Activated naive CD4-positive, alpha-beta T cell (primary cell): ENCODE measurements at places on chromosomes 7 and 10.

DNA sequence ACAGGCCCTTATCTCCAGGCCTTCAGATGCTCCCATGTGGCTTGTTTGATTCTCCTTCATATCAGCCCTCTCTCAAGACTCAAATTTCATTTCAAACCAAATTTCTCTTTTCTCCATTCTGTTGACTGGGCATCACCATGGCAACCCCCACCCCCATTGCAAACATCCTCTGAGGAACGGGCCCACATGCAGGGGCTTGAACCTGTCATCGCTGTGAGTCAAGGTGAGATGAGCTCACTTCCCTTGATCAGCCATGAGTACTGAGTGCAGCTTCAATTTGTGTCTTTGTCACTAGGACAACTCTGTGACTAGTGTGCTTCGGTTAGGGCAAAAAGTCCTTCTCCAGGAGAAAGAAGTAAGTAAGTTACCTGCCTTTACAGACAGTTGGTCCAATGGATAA is 41.9 kb downstream of the CALML3 start:
- DNase-seq, result no peak

- no peak for DNase-seq
Measured at GRCh38 chr10:132783165-132783939, 2.6 kb downstream of the NKX6-2 start.

DNA sequence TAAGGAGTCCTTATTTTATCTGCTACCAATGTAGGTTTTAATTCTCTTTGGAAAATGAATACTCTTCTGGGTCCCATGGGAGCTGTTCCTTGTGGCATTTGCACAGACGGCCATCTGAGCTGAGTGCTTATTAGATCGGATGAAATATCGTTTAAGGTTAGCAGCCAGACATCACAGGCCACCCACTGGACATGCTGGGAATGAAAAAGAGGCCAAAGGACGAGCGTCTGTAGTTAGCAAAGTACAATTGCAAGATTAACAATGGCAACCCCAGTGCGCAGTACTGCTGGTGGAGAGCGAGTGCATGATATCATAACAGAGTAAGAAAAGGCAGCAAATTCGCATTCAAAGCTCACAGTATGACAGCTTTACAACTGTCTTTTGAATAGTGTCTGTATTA is 28.3 kb upstream of the CREB5 start:
- DNase-seq, result no peak

- no peak for DNase-seq
Measured at GRCh38 chr10:122554131-122555036, 6.2 kb upstream of the DMBT1 start.

- no peak for DNase-seq
Measured at GRCh38 chr7:124792002-124792401, 26.4 kb upstream of the GPR37 start.

GRCh38 chr10:43002596-43002995 is 74.3 kb upstream of the RET start:
- DNase-seq, result no peak

DNA sequence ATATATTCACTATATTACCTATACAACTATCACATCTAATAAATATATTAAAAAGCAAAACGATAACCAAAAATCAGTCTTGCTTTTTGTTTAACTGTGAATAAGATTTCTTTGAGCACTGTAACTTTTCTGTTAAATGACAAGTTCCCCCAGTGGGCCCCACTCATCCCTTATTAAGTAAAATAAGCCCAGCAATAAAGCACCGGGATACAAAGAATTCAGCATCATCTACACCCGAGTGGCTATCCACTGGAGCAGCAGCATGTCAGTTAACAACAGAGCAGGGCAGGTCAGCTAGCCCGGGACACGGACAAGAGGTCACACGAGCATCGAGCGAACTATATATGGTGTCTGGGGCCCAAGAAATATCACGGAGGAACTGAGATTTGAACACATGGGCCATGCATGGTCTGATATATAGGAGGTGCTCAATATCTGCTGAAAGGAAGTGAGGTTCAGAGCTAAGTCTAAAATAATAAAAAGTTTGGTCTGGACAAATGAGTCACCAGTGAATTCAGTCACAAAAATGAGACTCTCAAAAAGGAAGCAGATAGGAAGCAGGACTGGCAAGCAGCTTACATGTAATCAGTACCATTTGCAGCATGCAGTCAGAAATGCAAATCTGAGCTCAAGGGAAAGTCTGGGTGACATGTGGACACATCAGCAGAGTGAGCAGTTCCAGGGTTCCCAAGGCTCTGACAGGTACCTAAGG is 4.1 kb downstream of the ERCC6 start:
- no peak for DNase-seq

DNA sequence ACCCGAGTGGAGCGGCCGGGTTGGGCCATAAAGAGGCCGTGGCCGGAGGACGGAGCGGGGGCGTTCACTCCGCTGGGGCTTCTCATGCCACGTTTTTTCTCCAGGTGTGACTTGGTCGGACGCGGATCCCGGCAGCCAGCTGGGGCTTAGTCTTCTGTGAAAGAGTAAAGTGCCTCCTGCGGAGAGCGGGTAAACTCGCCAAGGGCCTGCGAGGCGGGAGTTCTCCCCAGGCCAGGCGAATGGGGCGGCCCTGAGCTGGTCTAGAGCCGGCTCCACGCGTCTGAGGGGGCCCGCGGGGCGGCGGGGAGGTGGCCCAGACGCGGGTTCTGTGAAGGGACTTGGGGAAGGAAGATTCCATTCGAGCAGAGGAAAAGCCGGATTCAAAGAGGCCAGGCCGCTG is 86.3 kb upstream of the VIPR2 start:
- no peak for DNase-seq

DNA sequence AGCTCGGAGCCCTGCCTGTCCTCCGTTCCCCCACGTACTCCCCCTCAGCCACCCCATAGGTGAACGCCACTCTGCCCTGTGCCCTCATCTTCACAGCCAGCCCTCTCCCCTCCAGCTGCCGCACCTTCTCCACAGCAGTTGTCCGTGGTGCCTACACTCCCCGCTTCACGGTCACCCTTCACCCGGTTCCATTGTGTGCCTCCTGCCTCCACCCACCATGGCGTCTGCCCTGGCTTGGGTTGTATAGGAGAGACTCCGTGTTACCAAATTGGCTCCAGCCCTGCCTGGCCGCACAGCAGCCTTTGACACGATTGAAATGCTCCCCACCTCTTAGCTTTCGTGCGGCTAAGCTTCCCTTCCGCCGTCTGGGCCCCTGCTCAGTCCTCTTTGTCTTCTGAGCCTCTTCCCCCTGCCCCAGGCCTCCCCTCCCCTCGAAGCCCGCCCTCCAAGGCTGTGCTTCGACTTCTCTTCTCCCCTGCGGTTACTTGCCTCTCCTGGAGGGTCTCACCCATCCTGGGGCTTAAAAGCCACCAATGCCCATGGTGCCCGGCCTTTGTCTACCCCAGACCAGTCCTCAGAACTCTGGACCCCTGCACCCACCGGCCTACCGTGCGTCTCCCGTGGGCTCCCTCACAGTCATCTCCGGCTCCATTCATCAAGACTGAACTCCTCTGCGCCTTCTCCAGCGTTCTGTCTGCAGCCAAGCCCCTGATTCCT is 18.5 kb upstream of the NODAL start:
- no peak for DNase-seq

DNA sequence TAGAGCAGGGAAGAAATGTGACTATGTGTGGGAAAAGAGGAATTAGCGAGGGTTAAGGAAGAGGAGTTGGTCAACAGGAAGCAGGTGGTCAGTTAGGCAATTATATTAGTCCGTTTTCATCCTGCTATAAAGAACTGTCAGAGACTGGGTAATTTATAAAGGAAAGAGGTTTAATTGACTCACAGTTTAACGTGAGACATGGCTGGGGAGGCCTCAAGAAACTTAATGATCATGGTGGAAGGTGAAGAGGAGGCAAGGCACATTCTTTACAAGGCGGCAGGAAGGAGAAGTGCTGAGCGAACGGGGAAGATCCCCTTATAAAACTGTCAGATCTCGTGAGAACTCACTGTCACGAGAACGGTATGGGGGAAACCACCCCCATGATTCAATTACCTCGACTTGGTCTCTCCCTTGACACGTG is 35.0 kb downstream of the RAMP3 start:
- no peak for DNase-seq

DNA sequence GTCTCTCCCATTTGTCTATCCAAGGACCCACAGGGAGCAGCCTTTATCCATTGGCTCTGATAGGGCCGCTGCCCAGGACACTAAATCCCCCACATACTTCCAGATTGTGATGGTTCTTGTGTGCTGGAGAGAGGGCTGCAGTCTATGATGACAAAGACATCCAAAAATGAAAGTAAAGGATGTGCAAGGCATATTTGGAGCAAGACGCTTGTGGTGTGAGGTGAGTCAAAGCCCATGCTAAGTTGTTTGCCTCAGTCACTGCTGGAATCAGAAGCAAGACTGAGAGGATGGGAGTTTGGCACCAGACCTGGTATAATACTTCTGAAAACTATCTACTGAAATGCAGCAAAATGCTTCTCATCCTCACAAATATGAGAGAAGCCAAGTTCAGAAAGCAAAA is 22.7 kb downstream of the ZNF22 start:
- no peak for DNase-seq

- no peak for DNase-seq
Measured at GRCh38 chr7:30598121-30598876, 3.6 kb downstream of the GARS1 start.
